Common myeloid progenitor, CD34-positive (primary cell): ENCODE measurements at places on chromosomes 12 and 14.

GRCh38 chr12:103807561-103808238, 33.3 kb downstream of the NT5DC3 start:
- DNase-seq, result peak; percentile 25

- no peak for DNase-seq
These were observed 40.4 kb downstream of the TSPAN19 start for GRCh38 chr12:84995641-84996040.

DNA sequence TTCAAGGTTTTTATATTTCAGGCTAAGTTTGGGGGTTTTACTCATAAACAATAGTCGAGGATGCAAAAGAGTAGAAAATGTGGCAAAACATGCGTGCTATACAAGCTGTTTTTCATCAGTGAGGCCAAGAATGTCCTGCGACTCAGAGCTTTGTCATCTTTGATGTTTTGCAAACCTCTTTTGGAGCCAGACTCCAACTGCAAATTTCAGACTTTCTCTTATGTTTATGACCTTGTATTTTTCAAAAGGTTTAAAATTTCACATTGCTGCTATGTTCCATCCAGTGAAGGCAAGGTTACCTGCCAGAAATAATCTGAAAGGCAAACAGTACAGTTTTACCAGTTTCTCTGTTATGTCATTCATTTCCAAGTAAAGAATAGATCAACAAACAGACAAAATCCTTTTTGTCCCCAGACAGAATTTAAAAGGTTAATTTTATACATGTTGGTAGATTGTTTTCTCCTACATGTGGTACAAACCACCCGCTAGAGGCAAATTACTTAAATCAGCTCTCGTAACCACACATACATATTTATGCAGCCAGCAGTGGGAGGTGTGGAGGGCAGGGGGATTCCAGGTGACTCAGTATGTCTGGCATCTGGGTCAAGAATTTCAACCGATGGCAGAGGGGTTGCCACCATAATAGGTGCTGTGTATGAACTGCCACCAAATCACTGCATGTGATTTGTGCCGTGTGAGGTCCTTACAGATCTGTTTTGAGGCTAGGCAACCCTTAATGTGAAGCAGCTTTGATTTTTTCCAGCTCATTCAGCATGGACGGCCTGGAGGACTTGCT, 119.8 kb upstream of the CPM start:
- DNase-seq, result no peak

- DNase-seq, result no peak
These were observed 11.6 kb downstream of the DLK1 start for GRCh38 chr14:100738269-100738691.

- no peak for DNase-seq
These were observed 143.5 kb upstream of the FKBP4 start for GRCh38 chr12:2651068-2651965.

- no peak for DNase-seq
These were observed 30.3 kb downstream of the MIS18BP1 start for GRCh38 chr14:45222485-45223262.

DNA sequence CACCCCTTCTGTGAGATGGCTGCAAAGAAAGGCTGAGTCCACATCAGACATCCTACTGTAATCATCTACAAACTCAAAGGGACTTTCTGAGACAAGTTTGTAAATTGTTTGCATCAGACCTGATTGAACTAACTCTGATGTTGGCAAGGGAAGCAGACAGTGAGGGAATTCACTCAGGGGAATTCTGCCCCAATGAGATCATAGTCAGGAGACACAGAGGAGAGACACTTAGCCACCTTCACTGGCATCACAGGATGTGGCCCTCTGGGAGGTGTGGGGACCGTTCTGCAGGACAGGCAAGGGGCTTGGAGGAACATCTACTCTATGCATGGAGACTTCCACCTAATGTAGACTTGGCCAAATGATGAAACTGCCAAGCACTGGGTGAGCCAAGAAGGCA, 70.7 kb upstream of the DDX11 start:
- DNase-seq, result no peak

DNA sequence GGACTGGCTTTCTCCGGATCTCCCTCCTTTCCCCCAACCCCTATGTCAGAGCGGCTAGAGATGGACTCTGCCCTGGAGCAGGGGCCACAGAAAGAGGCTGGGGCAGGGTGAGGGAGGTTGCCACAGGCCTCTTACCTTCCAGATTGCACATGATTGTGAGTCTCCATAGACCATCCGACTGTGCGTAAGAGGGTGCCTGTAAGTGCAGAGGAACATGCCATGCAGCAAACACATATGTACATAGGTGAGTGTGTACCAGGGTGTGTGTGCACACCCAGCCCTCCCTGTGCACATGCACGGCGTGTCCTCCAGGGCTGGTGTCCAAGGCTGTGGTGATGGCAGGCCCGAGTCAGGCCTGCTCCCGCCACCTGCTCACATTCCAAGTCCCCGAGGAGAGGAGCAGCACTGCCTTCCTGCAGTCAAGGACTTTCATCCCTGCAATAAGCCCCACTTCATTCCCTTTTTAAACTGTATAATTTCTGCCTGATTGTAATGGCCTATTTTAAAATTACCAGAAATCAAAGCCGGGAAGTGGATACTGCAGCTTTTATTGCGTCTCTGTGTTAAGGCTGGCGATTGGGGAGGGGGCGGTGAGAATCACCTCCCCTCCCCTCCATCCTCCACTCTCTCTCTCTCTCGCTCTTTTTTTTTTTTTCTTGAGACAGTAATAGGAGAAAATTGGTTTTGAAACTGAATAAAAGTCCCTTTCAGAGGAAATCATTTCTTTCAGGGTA, 28.5 kb downstream of the FAM222A start:
- no peak for DNase-seq

DNA sequence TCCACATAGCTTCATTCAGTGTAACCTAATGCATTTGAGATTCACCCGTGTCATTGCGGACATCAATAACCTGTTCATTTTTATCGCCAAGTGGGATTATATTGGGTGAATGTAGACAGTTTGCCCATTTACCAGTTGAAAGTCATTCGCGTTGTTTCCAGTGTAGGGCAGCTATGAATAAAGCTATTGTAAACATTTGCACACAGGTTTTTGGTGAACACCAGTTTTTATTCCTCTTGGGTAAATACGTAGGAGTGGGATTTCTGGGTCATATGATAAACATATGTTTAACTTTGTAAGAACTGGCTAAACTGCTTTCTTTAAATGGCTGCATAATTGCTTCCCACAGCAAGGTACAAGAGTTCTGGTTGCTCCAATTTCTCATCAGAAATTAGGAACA, 33.6 kb downstream of the C14orf132 start:
- DNase-seq, result no peak

DNA sequence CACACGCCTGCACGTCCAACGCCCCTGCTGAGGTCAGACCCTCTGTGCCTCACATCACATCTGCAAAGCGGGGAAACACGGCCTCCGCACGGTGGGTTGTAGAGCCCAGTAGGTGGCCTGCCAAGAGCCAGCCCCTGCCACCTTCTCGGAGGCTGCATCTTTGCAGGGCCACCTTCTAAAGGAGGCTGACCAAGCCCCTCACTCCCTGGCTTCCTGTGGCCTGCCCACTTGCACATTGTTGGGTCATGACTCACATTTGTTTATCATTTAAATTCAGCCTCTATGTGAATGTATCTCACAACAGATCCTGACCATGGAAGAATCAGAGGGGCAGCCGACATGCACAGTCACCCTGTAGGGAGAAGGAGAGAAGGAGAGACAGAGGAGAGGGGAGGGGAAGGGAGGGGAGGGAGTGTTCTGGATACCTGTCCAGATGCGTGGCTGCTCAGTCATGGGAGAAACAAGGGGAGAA, 319.5 kb upstream of the DIO3 start:
- DNase-seq, result no peak

- DNase-seq, result peak; percentile 69
These were observed 26.7 kb downstream of the KCNK10 start for GRCh38 chr14:88296351-88296750.

GRCh38 chr12:25835385-25835784, 123.1 kb upstream of the RASSF8 start:
- DNase-seq, result no peak

DNA sequence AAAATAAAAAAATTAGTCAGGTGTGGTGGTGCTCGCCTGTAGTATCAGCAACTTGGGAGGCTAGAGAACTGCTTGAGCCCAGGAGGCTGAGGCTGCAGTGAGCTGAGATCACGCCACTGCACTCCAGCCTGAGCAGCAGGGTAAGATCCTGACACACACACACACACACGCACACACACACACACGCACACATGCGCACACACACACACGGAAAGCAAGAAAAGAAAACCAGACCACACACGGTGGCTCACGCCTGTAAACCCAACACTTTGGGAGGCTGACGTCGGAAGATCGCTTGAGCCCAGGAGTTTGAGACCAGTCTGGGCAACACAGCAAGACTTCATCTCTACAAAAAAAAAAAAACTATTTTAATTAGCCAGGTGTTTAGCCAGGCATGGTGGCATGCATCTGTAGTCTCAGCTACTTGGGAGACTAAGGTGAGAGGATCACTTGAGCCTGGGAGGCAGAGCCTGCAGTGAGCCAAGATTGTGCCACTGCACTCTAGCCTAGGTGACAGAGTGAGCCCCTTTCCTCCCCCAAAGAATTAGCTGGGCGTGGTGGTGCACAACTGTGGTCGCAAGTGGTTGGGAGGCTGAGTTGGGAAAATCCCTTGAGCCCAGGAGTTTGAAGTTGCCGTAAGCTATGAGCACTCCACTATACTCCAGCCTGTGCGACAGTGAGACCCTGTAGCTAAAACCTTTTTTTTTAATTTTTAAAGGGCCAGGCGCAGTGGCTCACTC, 44.5 kb downstream of the HECTD1 start:
- no peak for DNase-seq

GRCh38 chr12:132716356-132716755, 5.7 kb downstream of the PGAM5 start:
- DNase-seq, result no peak

DNA sequence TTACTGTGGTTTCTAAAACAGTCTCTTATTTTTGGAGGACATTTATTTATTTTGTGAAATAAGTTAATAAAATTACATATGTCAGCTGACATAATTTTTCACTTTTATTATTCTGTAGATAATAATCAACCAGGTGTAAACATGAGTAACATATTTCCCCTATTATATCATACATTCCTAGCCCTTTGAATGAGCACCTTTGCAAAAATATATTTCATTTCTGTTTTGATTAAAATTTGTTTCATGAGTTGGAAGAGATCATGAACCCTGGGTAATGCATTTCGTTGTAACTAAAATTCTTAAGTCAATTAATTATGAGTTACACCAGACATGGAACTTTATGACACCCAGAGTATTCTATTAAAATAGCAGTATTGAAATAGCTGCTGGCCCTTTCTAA, 56.3 kb downstream of the SLC16A7 start:
- DNase-seq, result no peak

GRCh38 chr12:61991661-61992060, 268.5 kb upstream of the USP15 start:
- DNase-seq, result no peak

DNA sequence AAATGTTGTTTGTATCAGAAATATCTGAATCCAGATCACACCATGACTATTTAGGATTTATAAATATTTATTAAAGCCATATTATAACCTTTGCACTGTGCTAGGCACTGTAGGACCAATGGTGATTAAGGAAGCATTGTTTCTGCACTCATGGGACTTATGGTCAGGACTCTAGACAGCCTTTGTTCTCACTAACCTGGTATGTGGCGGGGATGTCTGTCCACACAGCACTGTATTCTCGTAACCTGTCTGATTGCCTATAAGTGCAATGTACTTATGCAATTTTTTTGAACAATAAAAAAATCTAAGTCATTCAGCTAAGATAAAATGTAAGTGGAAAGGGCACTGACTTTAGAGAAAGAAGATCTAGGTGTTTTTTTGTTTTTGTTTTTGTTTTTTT, 6.7 kb upstream of the SSPN start:
- no peak for DNase-seq

- DNase-seq, result no peak
These were observed 146.4 kb downstream of the FOXN3 start for GRCh38 chr14:89270439-89271227.

GRCh38 chr12:4705824-4706223, 14.4 kb upstream of the GALNT8 start:
- DNase-seq, result no peak

DNA sequence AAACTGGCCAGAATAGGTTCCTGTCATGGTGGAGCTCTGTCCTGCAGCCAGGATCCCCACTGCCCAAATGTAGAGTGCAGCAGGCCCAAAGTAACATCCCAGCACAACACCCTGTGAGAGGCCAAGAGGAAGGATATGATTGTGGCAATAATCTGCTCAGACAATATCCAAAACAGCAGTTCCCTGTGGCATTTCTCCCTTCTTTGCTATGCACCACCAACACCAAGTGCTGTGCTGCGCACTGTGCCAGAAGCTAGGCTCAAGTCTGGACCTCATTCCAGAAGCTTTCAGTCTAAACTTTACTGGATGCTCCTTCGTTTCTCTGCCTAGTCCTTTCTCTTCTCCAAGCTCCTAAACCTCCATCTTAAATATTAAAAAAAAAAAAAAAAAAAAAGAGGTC, 33.4 kb downstream of the SLC11A2 start:
- no peak for DNase-seq

DNA sequence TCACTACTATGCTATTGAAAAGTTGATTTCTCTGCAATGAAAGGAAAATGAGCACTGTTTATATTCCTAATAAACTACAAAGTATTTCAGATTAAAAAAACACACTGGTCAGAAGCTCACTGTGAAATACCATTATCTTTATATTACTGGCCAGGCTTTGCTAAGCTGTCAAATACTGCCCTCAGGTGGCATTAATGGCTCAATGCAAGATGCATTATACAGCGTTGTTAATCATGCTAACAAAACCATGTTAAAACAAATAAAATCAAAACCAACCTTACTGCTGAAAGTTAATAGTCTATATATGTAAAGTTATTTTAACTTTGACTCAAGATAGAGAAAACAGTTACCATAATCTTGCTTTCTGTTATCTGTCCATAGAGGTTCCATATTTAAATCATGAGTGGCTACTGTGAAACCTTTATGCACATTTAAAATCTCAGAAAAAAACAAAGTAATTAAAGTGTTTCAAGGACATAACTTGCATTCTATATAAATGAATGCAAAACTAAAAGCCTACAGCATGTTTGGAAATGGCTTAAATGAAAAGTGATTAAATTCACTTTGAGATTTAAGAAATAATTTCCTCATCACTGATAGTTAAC, 121.7 kb downstream of the RALGAPA1 start:
- DNase-seq, result peak; percentile 66

- no peak for DNase-seq
These were observed 50.9 kb upstream of the INSM2 start for GRCh38 chr14:35482994-35483515.

GRCh38 chr14:79584679-79585078, 626.6 kb downstream of the DIO2 start:
- no peak for DNase-seq

GRCh38 chr12:12804432-12804886, 8.7 kb upstream of the DDX47 start:
- DNase-seq, result no peak

DNA sequence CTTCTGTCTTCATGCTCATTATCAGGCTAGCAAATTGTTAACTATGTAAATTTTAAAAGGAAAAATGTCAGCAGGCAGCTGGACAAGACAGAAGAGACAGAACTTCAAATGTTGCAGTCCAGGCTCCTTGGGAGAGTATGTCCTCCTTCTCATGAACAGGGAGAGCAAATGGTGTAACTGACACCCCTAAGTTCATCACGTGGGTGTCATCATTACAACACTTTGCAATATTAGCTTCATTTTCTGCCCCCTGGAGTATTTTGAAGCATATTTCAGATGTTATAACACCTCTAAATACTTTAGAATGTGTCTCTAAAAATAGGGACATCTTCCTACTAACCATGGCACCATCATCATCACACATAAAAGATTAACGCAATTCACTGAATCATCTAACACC, 62.1 kb downstream of the ZNF664 start:
- DNase-seq, result no peak
